ENCODE measurements at places on chromosomes 6 and 20.

DNA sequence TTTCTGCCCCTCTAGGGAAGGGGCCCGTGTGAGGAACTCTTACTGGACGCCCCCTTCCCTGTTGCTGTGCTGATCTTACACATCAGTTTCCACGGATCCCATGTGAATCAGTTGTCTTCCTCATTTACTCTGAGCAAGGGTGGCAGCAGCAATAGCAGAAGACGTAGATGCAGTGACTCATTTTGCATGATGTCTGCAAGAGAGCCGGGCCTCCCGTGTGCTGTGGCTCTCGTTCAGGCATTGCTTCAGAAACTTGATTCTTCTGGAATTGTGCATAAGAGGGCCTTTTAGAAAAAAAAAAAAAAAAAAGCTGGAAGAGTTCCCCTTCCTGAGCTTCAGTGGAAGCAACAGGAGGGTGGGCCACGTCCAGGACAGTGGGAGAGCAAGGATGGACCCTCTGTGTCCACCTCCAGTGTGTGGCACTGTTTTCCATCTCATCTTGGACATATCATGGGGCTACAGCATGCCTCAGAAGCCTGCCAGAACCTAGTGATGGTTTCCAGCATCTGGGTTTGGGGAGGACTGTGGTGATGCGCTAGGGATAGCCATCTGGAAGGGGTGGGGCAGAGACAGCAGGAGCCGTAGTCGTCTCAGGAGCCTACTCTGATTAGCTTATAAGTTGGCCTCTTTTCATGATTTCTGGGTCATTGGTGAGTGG is 62.1 kb downstream of the FOXO3 start:
- no peak for DNase-seq

GRCh38 chr6:118770112-118770788 is 118.9 kb upstream of the CEP85L start:
- DNase-seq: no peak

GRCh38 chr6:15017261-15017660 is 228.6 kb upstream of the JARID2 start:
- DNase-seq: no peak

DNA sequence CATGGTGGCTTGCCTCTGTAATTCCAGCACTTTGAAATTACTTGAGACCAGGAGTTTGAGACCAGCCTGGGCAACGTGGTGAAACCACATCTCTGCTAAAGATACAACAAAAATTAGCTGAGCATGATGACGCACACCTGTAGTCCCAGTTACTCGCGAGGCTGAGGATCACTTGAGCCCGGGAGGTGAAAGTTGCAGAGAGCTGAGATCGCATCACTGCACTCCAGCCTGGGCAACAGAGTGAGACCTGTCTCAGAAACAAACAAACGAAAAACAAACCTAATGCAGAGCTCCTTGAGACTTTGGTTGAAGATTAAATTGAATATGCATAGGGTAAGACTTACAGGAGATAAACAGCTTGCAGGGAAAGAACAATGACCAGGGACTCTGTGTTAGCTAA is 80.8 kb downstream of the SCAF8 start:
- no peak for DNase-seq

GRCh38 chr20:208942-209566 is 18.0 kb upstream of the DEFB129 start:
- DNase-seq: no peak

- no peak for DNase-seq
Observed at GRCh38 chr20:32685541-32686529, 12.1 kb upstream of the C20orf203 start.

DNA sequence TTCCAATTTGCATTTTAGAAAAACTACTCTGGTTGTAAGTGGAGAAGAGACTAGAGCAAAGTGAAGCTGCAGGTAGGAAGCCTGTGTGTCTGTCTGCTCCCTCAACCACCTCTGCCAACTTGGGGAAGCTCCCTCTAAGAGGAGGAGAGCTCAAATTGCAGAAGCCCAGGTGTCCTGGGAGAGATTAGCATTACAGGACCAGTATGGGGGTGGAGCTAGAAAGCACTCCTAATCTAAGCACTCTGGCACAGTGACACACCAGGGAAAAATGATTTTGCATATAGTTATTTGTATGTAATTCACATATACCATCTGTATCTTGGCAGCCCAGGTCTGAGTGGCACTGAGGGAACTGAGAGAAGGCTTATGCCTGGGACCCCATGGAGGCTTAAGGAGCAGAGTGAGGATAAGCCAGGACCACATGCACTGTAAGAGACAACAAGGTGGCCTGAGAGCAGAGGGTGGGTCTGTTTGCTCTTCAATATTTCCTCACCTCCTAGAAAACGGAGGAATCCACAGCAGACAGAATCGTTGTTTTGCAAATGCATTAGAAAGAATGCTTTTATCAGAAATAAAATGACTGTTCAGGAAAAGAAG is 13.6 kb downstream of the GSTA2 start:
- no peak for DNase-seq

DNA sequence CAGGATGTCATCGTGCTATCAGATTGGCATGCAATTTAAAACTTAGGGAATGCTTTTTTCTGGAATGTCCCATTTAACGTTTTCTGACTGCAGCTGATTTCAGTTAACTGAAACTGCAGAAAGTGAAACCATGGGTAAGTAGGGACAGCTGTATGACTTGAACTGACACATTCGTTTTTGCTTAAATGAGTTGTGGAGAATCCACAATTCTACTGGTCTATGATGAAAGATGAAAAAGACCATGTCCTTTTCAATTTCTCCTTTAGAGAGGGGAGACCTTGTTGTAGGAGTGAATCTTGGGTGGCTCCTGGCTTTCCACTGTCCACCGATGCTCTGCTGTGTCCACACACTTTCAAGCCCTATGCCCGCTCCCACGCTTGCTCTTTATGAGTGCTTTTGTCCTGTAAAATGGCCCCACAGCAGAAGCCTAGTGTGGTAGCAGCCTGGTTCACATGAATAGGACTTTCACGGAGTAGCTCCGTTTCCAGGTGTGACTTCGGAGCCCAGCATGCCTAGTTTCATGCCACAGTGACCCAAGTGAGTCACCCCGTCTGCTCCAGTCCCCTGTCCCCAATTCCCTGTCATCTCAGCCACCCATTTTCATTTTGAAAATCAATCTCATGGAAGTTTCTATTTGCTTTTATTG is 21.9 kb downstream of the DYNLT1 start:
- DNase-seq: no peak

DNA sequence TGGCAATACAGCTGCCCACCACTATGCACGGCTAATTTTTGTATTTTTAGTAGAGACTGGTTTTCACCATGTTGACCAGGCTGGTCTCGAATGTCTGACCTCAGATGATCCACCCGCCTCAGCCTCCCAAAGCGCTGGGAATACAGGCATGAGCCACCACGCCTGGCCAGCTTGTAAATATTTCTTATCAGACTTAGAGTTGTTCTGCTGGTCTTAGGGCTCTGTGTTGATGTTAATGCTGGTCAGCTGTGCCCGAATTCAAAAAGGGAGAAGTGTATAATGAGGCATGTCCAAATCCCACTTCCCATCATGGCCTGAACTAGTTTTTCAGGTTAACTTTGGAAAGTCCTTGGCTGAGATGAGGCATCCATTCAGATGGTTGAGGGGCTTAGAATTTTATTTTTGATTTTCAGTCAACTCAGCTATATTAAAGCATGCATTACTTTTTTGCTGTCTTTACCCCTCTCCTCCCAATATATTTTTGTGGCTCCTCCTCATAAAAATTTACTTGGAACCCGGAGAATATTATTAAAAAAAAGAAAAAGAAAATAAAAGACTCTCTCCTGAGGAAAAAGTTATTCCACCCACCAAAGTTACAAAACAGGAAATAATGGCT is 47.7 kb downstream of the ADAT2 start:
- DNase-seq: no peak

DNA sequence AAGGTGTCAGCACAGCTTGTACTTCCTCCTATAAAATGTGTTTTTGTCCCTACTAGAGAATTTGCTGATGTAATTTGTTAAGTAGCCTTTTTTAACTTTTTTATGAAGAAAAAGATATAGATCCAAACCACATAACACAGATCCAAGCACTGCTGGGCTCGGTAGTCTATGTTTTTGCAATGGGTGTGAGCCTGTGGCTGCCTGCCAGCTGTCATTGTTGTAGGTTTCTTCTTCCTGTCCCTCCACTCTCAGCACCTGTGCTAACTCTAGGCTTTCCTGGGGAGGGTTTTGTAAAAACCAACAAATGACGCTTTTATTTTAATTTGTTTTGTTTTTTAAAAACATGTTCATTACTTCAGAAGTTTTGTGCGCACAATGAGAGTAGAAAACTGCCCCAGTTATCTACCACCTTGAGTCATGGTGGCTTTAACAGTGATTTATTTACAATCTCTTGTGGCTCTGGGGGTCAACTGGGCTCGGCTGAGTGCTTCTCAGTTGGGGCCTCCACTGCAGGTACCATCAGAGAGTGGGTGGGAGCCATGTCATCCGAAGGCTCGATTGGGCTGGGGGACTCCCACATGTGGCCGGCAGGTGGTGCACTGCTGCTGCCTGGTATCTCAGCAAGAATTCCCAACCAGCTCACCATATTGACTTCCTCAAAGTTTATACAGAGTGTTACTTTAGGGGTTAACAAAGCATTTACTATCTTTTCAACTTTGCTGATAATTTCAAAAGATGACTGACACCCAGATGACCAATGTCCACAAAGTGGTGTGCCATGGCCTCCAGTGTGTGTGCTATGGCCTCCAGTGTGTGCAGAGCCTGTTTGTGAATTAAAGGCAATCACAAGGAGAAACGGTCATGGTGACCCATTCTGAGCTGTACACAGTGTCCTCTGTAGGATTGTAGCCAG is 3.0 kb upstream of the CCR6 start:
- DNase-seq: no peak

DNA sequence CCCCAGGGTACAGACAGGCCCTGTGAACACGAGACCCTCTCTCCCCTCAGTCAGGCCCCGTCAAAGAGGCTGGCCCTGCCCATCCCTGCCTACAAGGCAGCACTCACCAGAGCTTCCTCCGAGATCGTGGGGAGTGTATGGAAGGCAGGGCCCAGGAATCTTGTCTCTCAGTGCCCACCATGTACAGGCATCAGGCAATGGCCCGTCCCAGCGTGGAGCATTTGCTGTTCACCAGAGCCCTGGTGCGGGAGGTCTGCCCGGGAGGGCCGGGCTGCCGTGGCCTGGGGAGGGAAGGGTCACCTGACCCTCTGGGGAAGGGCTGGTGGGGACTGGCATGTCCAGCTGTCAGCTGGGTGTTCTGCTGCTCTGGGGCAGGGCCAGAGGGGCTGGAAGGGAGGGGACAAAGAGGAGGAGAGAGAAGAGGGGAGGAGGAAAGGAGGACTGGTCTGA is at the start of gene IP6K3:
TSS of gene IP6K3 (minus strand) at position 255 of the 450 bp plus-strand sequence. CDS start 11,429 bp downstream, outside the sequence.
- DNase-seq: no peak

DNA sequence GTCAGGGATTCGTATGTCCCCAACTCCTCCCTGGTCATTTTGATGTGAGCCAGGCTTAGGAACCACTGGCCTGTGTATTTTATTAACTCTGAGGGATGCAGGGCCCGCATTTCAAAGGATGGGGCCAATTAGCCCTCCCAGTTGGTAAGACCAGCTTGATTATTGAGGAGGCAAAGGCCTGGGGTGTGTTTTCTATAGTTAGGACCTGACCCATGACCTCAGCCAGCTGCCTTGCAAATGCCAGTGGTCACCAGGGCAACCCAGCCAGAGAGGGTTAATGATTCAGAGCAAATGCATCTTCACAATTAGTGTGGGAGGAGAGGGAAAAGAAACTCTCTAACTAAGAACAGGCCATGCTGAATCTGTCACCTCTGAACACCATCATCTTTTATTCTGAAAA is 835.4 kb downstream of the MAFB start:
- DNase-seq: no peak

GRCh38 chr20:47256668-47257236 is 99.7 kb downstream of the ZMYND8 start:
- no peak for DNase-seq

DNA sequence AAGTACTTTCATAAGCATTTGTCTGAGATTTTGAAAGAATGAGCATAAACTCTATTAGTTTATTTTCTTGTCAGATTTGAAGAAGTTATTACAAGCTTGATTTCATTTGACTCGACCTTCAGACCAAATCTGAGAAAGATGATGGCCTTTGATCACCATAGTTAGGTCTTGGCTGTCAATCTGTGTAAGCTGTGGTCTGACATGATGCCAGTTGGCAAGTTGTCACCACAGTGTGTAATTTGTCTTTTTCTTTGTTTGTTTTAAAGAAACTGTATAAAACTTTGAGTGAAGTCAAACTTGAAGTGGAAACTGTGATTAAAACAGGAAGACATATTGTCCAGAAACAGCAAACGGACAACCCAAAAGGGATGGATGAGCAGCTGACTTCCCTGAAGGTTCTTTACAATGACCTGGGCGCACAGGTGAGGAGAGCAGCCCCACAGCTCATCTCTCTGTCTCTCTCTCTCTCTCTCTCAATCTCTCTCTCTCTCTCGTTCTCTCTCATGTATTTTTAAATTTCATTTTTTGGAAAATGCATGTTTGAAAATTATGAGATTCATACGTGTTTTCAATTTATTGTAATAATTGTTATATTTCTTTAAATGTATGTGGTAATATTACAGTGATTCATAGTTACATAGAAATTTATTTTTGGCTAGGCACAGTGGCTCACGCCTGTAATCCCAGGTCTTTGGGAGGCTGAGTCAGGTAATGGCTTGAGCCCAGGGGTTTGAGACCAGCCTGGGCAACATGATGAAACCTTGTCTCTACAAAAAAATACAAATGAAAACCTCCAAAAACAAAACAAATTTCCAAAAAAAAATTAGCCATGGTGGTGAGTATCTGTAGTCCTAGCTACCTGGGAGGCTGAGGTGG is 208.1 kb downstream of the UTRN start:
- DNase-seq: no peak

- no peak for DNase-seq
Observed at GRCh38 chr6:70706491-70707123, 38.9 kb downstream of the SMAP1 start.

DNA sequence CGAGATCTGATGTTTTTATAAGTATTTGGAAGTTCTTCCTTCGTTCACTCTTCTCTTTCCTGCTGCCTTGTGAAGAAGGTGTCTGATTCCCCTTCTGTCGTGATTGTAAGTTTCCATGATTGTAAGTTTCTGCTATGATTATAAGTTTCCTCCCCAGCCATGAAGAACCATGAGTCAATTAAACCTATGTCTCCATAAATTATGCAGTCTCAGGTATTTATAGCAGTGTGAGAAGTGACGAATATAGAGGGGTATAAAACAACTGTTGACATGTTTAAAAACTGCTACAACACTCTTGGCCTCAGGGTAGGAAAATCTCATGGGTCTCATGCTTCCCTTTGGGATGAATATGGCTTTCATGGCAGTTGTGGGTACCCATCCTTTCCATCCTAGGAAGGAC is 5.8 kb upstream of the WFDC2 start:
- DNase-seq: no peak

Data from NCI-H2081 treated with DMSO at 0.1 percent for 48 hours (cell line).